ENCODE measurements at places on chromosomes 5 and 9.
A peak's percentile ranks its signal among the peaks of the same experiment; 100 is the strongest.

DNA sequence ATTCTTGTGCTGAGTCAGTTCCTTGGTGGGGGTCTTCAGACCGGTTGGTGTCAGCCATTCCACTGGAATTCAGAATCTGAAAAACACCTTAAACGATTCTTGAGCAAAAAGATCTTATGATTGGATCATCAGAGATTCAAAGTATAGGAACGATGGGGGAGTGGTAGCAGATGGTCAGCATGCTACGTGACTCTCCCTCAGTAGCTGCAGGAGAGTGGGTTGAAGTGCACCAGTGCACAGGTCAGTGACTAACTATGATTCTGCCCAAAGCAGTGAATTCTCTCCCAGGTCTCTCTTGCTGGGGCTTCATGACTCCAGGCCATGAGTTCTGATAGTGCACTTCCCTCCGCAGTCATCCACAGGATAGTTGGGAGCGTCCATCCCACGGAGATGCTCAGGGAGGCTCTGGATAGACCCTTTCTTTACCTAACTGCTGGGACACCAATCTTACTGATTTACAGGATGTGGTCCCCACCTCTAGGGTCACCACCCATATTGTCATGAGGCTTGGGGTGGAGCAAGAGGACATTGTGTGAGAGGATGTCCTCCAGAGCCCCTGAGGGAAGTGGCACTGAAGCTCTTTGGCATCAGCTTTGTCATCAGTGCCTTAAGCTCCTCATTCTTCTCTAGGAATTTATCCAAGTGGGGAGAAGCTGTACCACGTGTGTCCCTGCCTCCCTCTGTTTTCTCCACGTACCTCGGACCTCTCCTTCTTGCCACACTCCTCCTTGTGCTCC is 62.0 kb downstream of the RASGRF2 start:
- no peak for DNase-seq

- DNase-seq: no peak
Observed at GRCh38 chr9:116157436-116158138, 4.0 kb downstream of the PAPPA start.

DNA sequence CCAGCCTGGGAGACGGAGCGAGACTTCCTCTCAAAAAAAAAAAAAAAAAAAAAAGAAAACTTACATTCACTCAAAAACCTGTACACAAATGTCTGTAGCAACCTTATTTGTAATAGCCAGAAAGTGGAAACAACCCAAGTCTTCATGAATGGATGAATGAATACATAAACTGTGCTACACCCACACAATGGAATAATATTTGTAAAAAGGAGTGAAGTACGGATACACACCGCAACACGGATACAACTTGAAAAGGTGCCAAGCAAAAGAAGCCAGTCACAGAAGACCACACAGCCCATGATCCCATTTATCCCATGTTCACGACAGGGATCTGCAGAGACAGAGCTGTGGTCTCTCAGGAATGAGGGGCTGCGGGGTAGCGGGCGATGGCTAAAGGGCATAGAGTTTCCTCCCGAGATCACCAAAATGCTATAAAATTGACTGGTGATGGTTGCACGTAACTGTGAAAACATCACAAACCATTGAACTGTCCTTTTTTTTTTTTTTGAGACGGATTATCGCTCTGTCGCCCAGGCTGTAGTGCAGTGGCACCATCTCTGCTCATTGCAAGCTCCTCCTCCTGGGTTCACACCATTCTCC is 76.2 kb upstream of the COL5A1 start:
- no peak for DNase-seq

GRCh38 chr5:39266442-39266841 is 47.1 kb upstream of the FYB1 start:
- no peak for DNase-seq

- no peak for DNase-seq
Observed at GRCh38 chr9:91195372-91196012, 166.2 kb downstream of the AUH start.

- DNase-seq: no peak
Observed at GRCh38 chr9:11618241-11618805, 1005.5 kb upstream of the PTPRD start.

DNA sequence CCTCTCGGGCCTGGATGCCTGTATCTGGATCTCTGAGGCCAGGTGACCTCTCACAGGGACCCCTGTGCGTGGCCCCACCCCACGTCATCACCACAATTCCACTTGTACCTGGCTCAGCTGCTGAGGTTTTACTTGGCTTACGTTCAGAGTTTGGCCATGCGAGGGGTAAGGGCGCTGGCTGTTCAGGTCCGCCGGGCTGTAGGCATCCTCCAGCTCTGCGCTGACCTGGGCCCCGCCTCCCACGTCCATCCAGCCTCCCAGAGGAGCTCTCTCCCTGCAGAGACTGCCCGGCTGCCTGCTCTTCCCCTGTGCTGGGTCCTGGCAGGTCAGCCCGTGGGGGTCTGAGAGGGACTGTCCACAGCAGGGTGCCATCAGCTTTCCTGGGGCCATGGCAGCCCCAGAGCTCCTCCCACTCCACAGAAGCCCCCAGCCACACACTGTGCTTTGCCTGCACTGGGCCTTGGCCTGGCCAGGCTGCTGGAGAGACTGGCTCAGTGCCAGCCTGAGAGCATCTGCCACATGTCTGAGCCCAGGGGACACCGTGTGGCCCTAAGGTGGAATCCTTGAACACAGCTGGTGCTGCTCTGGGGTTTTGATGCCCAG is 43.6 kb downstream of the SLC6A3 start:
- DNase-seq: no peak

DNA sequence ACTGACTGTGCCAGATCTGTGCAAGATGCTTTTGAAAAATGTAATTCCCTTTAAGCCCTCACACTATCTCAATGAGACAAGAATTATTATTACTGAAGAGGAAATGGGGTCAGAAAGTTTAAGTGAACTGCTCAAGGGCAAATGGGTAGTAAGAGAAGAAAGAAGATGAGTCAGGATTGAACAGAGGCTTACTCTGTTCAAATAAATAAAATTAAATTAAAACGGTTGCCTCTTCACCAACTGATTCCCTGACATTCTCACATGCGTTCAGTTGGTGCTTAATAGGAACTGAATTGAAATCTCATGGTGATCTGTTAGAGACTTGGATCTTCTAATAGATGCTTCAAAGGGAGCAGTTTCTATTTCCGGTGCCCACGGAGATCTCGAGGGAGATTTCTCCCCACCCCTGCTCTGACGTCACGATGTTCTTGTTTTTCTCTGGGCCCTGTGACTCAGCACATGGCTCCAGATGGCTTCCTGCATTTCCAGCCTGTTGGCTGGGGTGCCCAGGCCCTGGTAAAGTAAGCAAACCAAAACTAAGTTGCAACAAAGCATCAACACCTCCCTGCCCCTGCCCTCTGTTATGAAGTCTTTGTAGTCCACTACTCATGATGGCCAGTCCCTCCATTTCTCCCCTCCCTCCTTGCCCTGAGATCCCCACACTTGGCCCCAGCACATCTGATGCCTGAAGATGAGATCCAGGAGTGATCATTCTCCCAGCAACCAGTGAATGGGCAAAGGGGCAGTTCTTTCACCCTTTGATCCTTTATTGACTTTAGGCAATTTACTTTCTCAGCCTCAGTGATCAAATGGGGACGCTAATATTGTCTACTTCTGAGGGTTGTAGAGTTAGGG is 106.1 kb upstream of the CPEB4 start:
- peak; percentile 49 for DNase-seq

- no peak for DNase-seq
Observed at GRCh38 chr9:95363051-95363841, 45.7 kb upstream of the FANCC start.

DNA sequence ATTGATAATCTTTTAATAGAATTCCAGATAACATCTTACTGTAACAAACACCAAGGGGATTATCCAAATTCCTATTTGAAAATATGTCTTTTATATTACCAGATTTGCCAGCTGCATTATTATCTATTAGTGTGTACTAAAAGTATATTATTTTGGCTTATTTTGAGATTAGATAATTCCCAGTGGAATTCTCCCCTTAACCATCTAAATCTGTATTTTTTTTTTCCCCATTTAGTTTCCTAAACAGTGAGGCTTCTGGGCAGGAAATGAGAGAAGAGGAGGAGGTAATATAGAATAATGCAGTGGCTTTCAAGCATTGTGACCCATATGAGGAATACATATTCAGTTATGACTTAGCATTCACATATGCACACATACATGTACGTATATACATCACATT is 53.5 kb upstream of the ABL1 start:
- DNase-seq: no peak

DNA sequence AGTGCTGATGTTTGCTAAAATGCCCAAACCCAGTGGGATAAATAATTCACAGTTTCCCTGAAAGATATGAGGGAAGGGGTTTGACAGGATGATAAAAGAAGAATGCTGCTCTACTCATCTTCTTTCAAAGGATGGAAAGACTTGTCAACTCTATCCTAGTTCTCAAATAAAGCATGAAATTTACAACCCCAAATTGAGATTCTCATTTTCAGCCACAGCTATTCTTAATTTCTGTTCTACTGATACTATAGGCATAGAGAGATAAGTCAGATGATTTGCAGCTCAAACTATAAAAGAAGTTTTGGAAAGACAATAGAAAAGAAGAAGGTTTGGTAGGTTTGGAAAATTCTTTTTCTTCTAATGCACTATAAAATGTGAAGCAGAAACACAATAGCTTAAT is 542.6 kb downstream of the CSNK1G3 start:
- no peak for DNase-seq

DNA sequence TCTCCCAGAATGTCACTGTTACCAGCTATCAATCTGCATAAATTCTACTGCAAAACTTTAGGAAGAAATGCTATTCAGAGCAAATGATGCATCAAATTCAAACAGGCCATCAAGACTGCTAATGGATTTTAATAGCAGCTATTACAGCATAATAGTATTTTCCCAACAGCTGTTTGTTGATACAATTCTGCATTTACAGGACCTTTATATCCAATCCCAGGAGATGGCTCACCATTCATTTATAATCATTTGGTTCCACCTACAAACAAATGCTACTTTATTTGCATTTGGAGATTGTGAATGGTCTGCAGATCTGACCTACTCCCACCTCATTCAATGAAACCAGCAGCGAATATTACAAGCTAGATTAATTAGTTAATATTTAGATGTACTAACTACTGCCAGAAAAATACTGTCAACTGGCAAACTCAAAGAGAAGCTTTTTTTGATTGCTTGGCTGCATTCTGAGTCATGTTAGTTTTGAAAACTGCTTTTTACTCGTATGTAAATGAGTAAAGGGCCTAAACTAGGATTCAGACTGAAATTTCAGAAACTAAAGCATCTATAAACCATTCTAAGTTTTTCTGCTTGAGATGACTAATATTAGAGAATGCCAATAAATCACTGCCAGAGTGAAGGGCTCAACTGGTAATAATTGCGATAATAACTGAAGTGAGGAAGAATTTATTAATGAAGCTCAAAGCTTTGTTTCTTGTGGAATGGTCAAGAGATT is 7.1 kb upstream of the PCA3 start:
- DNase-seq: no peak

- DNase-seq: no peak
Observed at GRCh38 chr5:28850320-28850921, 1812.0 kb upstream of the CDH9 start.

- no peak for DNase-seq
Observed at GRCh38 chr9:130936285-130937117, 2.5 kb downstream of the FIBCD1 start.

DNA sequence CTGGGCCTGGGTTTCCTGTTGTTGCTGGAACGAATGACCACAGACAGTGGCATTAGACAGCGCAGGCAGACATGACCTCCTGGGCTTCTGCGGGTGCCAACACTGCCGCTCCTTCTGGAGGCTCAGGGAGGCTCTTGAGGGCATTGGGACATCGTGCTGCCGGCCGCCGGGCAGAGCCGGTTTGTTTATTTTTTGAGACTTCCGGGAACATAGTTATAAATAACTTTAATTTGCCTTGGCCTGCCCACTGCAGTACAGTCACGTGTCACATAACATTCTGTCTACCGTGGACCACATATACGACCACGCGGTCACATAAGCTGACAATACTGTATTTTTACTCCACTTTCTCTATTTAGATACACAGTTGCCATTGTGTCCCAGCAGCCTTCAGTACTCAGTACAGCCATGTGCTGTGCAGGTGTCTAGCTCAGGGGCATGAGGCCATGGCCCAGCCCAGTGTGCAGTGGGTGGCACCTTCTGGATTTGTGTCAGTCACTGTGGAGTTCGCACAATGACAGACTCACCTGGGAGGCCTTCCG is 8.2 kb upstream of the TOR4A start:
- DNase-seq: no peak

DNA sequence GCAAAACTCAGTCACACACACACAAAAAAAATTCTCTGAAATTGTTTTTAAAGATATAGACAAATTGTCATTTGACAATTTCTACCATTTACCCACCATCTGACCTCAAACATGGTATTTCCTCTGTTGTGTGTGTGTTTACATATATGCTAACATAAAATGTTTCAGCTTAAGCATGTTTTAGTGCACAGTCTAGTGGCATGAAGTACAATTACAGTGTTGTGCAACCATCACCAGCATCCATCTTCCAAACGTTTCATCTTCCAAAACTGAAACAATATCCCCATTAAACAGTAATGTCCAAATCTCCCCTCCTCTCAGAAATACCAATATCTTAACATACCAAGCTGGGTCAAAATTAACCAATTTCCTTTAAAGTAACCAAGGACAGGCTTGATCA is 65.2 kb downstream of the MYO10 start:
- DNase-seq: no peak

- DNase-seq: peak; percentile 40
Observed at GRCh38 chr9:27367175-27367798, 70.3 kb upstream of the EQTN start.

DNA sequence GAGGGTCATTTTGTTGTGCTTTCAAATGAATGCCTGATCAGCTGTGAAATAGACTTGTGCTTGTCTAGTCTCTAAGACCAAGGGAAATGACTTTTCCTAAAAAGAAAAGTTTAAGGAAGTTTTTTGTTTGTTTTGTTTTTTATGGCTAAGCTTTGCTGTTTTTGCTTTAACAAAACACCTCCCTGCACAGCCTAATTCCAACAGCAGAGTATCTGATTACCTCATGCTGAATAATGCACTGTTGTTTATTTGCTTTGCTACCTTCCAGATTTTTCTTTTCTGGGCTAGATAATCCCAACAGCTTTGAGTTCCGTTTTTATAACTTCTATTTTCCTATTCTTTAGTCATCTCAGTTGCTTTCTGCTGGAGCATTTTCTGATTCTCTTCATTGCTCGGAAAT is 95.8 kb downstream of the AOPEP start:
- DNase-seq: no peak

- no peak for DNase-seq
Observed at GRCh38 chr9:96766199-96766598, 11.7 kb downstream of the ZNF510 start.

- no peak for DNase-seq
Observed at GRCh38 chr5:107516452-107517184, 154.1 kb downstream of the EFNA5 start.

- no peak for DNase-seq
Observed at GRCh38 chr5:35785601-35786085, 71.0 kb upstream of the IL7R start.

DNA sequence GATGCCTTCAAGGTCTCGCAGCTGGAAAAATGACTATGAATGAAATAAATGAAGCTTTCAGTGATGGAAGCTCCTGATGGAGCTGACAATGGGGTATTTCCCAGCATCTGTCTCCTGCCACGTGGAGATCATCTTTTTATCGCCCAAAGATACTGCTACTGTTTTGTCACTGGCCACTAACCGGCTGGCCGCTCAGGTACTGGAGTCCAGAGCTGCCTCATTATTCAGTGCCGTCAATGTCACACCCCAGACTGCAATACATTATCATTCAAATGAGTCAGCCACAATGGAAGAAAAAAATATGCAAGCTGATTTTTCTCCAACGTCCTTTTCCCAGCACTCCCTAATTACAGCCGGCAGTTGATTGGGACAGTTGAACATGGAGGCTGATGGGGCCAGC is 280.4 kb downstream of the ZSWIM6 start:
- DNase-seq: no peak

GRCh38 chr5:139700711-139701055 is 52.5 kb downstream of the CXXC5 start:
- no peak for DNase-seq

Measured in right forelimb (tissue), 1 donor.